ENCODE measurements at places on chromosomes 6 and 20.

- no peak for DNase-seq
Observed at GRCh38 chr6:43946641-43947363, 176.8 kb downstream of the VEGFA start.

DNA sequence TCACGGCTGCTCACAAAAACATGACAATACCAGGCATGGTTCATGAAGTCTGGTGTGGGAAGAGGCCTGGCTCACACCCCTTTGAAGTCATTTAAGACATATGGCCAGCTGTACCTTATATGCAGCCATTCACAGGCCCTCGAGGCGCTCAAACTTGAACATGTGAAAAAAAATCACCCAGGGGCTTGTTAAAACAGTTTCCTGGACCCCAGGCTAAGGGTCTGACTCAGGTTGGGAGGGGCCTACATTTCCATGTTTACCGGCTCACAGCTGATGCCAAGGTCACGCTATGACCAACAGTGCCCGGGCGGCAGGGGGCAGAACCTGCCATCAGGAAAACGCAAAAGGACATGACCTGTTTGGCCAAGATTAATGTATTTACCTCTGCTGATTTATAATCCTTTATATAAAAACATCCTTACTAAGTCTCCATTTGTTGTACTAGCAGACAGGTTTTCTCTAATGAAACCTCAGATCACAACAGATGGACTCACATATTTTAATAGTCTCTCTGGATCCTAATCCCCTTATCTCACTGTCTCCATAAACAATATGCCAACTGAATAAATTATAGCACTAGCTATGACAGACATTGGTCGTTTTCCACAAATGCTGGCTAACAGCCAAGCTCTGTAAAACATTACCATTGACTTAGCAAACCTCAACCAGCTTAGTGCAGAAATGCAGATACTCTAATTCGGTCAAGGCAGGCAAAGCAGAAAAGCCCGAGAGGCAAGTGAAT is 19.9 kb downstream of the EZR start:
- DNase-seq: no peak

GRCh38 chr20:38061109-38061508 is 27.6 kb downstream of the RPRD1B start:
- no peak for DNase-seq

DNA sequence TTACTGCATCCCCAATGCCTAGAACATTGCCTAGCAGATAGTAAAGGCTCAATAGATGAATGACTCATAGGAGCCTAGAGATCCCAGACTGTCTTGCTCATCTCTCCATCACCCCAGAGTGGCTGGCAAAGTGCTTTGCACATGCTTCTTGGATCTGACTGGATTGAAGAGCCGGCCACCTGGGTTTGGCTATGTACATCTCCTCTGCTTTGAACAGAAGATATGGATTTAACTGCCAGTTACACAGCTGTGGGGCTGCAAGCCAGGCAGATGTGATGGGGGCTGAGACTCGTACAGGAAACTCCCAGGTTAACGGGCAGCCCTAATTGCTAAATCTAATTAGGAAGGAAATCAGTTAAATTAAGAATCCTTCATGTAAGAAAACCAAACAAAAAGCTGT is 28.6 kb downstream of the MYLIP start:
- DNase-seq: no peak

DNA sequence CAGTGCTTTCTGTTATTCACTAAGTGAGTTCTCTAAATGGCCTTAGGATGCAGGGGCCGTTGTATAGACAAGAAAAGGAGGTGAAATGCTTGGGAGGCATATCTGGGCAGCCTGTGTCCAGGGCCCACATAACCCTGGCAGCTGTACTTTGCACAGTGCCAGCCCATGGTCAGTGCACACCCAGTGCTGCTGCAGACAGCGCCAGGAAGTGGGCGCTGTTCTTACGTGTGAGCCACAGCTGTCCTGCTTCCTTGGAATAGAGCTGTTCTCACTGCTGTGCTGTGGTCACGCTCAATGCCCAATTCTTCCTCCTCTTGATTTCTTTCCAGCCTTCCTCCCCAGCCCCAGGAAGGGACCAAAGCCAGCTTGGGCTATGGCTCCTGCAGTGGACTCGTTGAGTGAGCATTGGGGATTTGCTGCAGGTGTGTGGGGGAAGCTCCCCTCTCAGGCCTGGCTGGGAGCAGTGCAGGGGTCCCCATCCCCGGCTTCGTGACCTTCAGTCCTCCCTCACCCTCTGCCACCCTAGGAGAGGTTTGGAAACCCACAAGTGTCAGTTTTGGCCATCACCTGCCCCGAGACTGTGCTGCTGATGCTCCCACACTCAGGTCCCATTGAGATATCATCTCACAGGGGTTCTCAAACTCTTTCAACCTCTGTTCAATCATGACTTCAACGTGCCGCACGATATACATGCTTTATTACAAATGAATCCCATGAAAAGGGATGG is 246.8 kb upstream of the EXOC2 start:
- no peak for DNase-seq

- DNase-seq: no peak
Observed at GRCh38 chr20:43444107-43444506, 13.6 kb upstream of the SRSF6 start.

- no peak for DNase-seq
Observed at GRCh38 chr20:54023406-54023805, 47.0 kb downstream of the BCAS1 start.

- DNase-seq: peak; percentile 53
Observed at GRCh38 chr6:14228571-14228970, 111.0 kb downstream of the CD83 start.
